T-helper 17 cell (primary cell): ENCODE measurements at places on chromosomes 1 and 21.
A peak's percentile ranks its signal among the peaks of the same experiment; 100 is the strongest.

- DNase-seq, result no peak
Observed at GRCh38 chr1:6510493-6510892, 19.0 kb upstream of the PLEKHG5 start.

DNA sequence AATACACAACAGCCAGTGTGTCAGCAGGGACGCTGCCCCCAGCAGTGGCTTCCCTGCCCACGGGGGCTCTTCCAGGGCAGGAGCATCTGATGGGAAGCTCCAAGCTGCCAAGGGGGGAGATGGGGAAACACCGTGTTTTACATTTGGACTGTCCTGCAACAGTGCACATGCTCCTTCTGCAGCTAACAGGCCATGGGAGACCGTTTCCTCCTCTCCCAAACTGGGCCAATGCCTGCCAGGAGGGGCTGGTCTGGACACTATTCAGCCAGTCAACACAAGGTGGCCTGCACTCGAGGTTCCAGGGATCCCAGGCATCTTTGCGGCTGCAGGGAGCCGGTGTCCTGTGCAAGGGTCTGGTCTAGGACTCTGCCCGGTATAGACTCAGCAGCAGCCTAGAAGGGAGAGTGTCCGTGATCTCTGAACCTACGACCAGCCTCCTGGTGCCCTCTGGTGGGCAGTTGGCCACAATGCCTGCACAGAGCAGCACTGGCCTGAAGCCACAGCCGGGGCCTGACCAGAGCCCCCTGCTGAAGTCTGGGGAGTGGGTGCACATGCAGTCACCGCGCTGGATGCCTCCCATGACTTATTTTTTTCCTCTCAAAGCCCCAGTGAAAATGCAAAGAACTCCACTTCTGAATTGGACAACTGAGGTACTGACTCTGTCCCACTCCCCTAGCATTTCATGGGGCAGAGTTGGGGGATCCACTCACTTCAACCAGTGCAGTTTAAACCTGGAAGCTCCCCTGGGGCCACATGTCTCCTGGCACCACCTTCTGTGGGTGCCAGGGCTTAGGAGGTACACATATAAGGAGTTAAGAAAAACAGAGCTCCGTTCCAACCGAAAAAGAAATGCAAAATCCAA, 33.3 kb downstream of the RCC2 start:
- DNase-seq, result peak; percentile 24

- no peak for DNase-seq
Observed at GRCh38 chr1:192901500-192901899, 92.7 kb downstream of the RGS2 start.

DNA sequence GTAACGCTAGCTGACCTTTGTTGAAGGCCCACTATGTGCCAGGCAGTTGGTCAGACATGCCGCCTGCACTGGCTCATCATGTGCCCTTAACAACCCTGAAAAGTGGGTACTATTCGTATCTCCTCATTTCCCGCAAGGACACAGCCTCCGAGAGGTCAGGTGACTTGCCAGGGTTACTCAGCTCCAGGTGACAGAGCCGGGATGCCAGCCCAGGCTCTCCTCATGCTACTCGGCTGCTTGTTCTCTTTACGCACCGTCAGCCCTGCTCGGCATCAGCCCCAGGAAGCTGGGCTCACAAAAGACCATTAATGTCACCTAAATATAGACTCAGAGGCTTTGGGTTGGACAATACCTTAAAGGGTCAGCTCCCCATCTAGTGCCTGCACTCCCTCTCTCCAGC, 29.0 kb downstream of the GRHL3 start:
- no peak for DNase-seq

DNA sequence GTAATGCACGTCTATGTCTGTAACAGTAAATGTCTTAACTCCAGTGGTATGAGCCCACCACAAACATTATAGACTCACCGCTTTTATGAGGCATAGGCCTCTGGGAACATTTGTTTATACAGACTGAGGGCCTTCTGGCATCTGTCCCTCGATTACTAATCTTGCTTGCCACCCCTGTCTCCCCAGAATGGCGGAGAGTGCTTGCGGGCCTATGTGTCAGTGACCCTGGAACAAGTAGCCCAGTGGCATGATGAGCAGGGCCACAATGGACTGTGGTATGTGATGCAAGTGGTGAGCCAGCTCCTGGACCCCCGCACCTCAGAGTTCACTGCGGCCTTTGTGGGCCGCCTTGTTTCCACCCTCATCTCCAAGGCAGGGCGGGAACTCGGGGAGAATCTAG, 18.3 kb upstream of the SHISA4 start:
- no peak for DNase-seq

- DNase-seq, result no peak
Observed at GRCh38 chr1:7810395-7810794, 26.3 kb downstream of the PER3 start.

DNA sequence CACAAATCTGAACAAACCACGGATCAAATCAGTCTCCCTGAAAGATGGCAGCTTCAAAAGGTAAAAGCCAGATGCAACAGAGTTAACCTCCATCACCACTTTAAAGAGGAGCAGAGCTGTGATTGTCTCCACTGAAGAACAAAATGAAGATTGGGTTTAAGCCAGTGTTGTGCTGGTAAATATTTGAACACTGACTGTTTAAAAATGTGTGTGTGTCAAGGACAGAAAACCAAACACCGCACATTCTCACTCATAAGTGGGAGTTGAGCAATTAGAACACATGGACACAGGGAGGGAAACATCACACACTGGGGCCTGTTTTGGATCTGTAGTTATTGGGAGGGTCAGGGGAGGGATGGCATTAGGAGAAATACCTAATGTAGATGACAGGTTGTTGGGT, 83.9 kb downstream of the ST6GALNAC5 start:
- DNase-seq, result no peak

DNA sequence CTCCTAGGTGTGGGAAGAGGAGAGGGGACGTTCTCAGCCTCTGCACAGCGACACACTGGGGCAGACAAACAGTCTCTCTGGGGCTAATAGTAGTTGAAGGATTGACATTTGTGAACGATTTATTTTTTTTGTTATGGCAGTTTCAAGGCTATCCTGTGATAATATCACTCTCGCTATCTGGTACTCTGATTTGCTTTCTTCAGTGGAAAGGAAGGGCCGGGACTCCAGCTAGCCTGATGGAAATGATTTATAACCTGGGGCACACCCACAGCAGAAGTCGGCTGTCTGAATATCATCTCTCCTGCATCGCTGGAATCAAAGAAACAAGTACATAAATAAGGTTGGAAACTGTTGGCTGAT, 122.7 kb downstream of the KCNN3 start:
- DNase-seq, result no peak
